ENCODE measurements at places on chromosomes 3 and 15.

GRCh38 chr15:99562238-99562637, 3.5 kb upstream of the MEF2A start:
- peak; percentile 5 for DNase-seq

DNA sequence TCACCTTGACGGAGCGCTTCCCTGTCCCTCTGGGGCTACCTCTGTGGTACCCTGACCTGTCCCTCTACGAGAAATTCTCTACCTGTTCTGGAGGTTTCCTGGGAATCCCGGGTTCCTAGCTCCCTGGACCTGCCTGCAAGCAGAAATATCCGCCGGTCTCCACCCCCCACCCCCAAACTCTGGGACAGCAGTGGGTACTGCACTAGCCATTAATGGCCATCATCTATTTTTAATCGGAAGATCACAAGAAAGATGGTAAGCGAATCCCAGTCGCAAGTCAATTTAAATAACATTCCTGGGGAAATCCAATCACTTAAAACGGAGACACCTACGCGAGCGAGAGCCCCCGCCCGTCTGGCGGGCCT, 429 bp upstream of the C3orf80 start:
- DNase-seq, result no peak

- no peak for DNase-seq
These were observed 274.5 kb upstream of the C2CD4B start for GRCh38 chr15:62439543-62440016.

DNA sequence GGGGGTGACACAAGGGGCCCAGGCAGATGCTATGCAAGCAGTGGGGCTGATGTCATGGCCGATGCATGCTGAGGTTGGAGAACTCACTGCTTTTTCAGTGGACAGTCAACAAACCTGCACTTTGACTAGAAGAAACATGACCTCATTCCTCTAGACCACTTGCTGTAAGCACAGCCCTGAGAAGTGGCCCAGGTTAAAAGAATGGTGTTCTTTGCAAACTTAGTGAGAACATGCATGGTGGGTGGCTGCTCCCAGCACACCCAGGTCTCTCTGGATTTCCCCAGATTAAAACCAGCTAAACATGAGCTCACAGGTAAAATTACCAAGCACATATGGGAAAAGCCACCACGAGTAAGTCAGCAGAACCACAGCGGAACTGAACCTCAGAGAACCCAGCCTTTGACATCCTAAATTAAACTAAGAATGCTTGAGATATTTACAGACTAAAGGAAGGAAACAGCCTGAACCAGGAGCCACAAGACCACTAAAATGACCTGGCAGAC, 15.5 kb downstream of the DLEC1 start:
- DNase-seq, result no peak

- DNase-seq, result peak; percentile 42
These were observed 5.3 kb downstream of the TUBGCP4 start for GRCh38 chr15:43376017-43376705.

All from CD4-positive, alpha-beta T cell treated with Interleukin-17A for 4 hours (primary cell).